ENCODE measurements at places on chromosomes 2 and 18. TPM values are rescaled to one million over a fixed set of nuclear protein-coding genes. Genes with fewer than 3 reads are reported as not detected.

ZEB2 gene
- 53.2 TPM for total RNA-seq

- no peak for DNase-seq
Observed at GRCh38 chr2:236745420-236746210, 176.0 kb downstream of the ACKR3 start.

DNA sequence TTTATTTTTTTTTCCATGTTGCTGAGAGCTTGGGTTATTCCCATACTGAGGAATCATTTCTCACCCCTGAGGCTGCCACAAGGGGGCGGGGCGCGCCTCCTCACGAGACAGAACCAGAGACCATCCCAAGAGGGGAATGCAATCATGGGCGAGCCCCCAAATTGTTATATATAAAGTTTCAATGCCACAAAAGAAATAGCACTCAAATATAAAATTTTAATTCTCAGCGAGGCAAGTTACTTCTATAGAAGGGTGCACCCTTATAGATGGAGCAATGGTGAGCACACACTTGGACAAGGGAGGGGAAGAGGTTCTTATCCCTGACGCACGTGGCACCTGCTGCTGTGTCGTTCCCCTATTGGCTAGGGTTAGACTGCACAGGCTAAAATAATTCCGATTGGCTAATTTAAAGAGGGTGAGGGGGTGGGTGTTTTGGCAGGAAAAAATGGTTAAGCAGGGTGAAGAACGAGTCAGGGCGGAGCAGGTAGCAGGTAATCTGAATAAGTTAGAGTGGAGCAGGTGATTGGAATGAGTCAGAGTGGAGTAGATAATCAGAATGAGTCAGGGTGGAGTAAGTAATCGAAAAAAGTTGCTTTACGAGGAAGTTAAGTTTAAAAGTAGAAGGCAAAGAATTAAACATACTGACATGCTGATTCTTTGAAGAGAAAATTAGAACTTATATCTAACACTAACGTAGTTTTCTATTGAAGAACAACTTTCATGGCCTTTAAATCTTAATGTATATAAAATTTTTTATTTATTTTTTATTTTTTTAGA is 177.5 kb downstream of the MTCL1 start:
- DNase-seq = no peak

GRCh38 chr18:44934901-44935300 is 254.2 kb downstream of the SETBP1 start:
- no peak for DNase-seq

DRC1 gene
- total RNA-seq = not detected

FBXO15 gene
- total RNA-seq = 0.91 TPM

ASB18 gene
- total RNA-seq = not detected

CTAGE1 gene
- total RNA-seq = not detected
